ENCODE measurements at places on chromosomes 4 and X. TPM values are rescaled to one million over a fixed set of nuclear protein-coding genes. Genes with fewer than 3 reads are reported as not detected.
A peak's percentile ranks its signal among the peaks of the same experiment; 100 is the strongest.

GRCh38 chr4:29927895-29928294 is 792.3 kb upstream of the PCDH7 start:
- DNase-seq: no peak
- H3K27ac ChIP-seq: no peak overlapping the region
- no peak overlapping the region for H3K4me3 ChIP-seq

RNF212 gene
- total RNA-seq: 3.8 TPM

- H3K4me3 ChIP-seq: no peak within 1 kb of the TSS
- H3K4me1 ChIP-seq: peaks cover 5% of the 10 kb centered on the region
- H3K36me3 ChIP-seq: no peaks in the 10 kb centered on the region
- peak; percentile 35 for DNase-seq
Measured at GRCh38 chrX:107825698-107826237, at the start of gene MID2. Gene MID2 (plus strand): TSS chrX:107825866. CDS start chrX:107826427, 561 bp downstream.

RRH gene
- total RNA-seq: 0.64 TPM

GRCh38 chr4:115128037-115128436 is 14.6 kb upstream of the NDST4 start:
- no peaks in the 10 kb centered on the region for H3K36me3 ChIP-seq
- no peak for DNase-seq
- H3K4me1 ChIP-seq: no peaks in the 10 kb centered on the region
- H3K27me3 ChIP-seq: no peaks in the 10 kb centered on the region

RBM3 gene
- total RNA-seq: 200 TPM

UGT2A1 gene
- total RNA-seq: not detected

DNA sequence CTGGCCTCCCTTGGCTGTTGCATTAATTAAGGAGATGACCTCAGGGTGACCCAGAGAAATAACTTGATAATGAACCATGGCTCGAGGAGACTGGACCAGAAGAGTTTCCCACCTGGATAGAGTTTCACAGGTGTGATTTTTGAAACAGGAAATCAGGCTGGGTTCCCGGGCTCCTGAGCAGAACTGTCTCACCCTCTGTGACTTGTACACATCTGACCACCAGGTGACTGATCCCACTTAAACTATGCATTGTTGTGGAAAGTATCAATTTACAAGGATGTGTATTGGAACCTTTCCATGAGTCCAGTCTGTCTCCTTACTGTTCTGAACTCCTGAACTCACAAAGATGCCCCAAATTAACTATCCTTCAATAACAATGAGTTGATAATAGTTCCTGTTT is 220.3 kb downstream of the PTTG2 start:
- no peaks in the 10 kb centered on the region for H3K36me3 ChIP-seq
- no peak overlapping the region for H3K4me3 ChIP-seq
- H3K27me3 ChIP-seq: no peaks in the 10 kb centered on the region
- no peak for DNase-seq
- H3K27ac ChIP-seq: no peak overlapping the region

- no peak overlapping the region for H3K4me3 ChIP-seq
- no peaks in the 10 kb centered on the region for H3K4me1 ChIP-seq
- no peaks in the 10 kb centered on the region for H3K36me3 ChIP-seq
- H3K27me3 ChIP-seq: no peaks in the 10 kb centered on the region
- no peak for DNase-seq
Measured at GRCh38 chr4:21139327-21139726, 439.1 kb downstream of the PACRGL start.

GRCh38 chr4:38464328-38464727 is 199.7 kb upstream of the KLF3 start:
- H3K27me3 ChIP-seq: no peaks in the 10 kb centered on the region
- no peaks in the 10 kb centered on the region for H3K36me3 ChIP-seq
- no peak overlapping the region for H3K27ac ChIP-seq

GRCh38 chr4:40924096-40924792 is 174.5 kb downstream of the NSUN7 start:
- peak; percentile 66 for DNase-seq
- peaks cover 3% of the 10 kb centered on the region for H3K4me1 ChIP-seq
- no peak overlapping the region for H3K27ac ChIP-seq
- H3K36me3 ChIP-seq: no peaks in the 10 kb centered on the region
- no peak overlapping the region for H3K4me3 ChIP-seq

DNA sequence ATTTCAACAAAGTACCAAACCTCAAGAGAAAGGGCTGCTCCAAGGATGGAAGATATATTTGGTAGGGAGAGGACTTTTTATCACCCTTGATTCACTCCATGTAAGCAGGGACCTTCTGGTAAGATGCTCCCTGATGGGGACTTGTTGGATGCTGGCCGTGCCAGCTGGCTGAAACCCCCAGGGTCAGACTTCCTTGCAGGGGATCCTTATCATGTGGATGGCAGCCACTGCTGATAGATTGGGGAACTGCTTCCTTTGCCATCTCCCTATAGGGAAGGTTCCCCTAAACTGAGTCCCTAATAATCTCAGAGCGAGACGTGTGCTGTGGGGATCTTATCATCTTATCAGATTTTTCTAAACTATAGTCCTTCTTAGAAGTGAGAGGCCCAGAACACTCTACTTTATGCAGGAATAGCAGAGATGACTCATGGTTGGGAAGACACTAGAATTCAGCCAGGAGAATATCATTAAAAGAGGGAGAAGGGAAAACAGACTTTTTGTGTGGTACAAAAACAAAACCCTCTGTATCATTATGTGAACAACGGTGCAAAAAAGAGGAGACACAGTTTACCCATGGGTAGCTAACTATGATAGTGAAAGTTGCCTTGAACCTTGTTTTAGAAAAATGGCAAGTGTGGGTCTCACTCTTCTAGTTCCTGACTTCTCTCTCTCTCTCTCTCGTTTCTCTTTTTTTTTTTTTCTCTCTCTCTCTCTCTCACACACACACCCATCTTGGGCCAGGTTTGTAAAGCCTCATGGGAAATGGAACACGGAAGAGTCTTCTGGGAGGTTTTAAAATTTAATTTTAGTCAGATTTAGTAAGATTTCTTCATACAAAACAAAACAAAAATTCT is 16.1 kb downstream of the RHOH start:
- peak overlapping the region; percentile 73 for H3K27ac ChIP-seq
- no peak overlapping the region for H3K4me3 ChIP-seq
- H3K27me3 ChIP-seq: no peaks in the 10 kb centered on the region
- H3K4me1 ChIP-seq: peaks cover 94% of the 10 kb centered on the region

SSX3 gene
- not detected for total RNA-seq

GRCh38 chrX:79036157-79036880 is 91.1 kb downstream of the P2RY10 start:
- no peaks in the 10 kb centered on the region for H3K27me3 ChIP-seq
- H3K36me3 ChIP-seq: no peaks in the 10 kb centered on the region

CD40LG gene
- total RNA-seq: 0.30 TPM

DNA sequence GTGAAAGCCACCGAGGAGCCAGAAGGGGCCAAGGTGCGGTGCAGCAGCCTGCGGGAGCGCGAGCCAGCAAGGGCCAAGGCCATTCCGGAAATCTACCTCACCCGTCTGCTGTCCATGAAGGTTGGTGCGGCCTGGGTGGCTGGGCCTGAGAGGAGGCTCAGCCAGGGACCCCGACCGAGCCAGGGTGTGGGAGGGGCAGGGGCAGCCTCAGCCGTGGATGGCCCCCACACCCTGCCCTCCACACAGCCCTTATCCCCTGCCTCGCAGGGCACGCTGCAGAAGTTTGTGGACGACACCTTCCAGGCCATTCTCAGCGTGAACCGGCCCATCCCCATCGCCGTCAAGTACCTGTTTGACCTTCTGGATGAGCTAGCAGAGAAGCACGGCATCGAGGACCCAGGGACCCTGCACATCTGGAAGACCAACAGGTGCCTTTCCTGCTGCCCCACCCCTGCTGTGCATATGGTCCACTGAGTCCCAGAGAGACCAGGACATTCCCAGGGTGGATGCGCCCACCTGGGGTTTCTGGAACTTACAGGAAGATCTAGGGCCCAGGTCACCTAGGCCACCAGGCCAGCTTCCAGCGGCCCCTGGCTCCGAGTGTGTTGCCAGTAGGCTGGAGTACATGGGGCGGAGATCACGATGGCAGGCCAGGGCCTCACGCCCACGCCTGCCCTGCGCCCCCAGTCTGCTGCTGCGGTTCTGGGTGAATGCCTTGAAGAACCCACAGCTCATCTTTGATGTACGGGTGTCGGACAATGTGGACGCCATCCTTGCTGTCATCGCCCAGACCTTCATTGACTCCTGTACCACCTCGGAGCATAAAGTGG is 3.4 kb upstream of the SRPK3 start:
- H3K27ac ChIP-seq: no peak overlapping the region
- H3K27me3 ChIP-seq: no peaks in the 10 kb centered on the region
- no peak for DNase-seq
- no peak overlapping the region for H3K4me3 ChIP-seq
- H3K4me1 ChIP-seq: no peaks in the 10 kb centered on the region

TIGD4 gene
- total RNA-seq: 0.36 TPM

SPIN3 gene
- 19.4 TPM for total RNA-seq

IQCM gene
- total RNA-seq: not detected

DNA sequence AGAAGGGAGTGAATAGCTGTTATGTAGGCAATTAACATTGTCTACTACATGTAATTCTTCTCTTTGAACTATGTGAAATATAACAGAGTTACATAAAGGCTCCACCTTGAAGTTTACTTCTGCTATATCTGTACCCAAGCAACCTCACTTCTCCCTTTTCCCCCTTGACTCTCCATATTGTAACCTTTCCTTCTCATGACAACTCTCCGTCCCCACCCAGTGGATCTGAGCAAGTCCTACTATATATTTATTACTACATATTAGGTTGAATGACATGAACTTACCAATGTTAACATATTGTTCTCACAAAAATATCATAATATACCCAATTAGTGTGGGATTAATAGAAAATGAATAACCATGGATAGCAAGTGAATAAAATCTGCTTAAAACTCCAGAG is 93.2 kb upstream of the ATP8A1 start:
- H3K4me3 ChIP-seq: no peak overlapping the region
- peak; percentile 60 for DNase-seq
- no peak overlapping the region for H3K27ac ChIP-seq

PAK3 gene
- total RNA-seq: not detected

ETDA gene
- total RNA-seq: not detected

- no peak overlapping the region for H3K27ac ChIP-seq
- H3K36me3 ChIP-seq: no peaks in the 10 kb centered on the region
- DNase-seq: no peak
- no peaks in the 10 kb centered on the region for H3K27me3 ChIP-seq
- no peaks in the 10 kb centered on the region for H3K4me1 ChIP-seq
- no peak overlapping the region for H3K4me3 ChIP-seq
Measured at GRCh38 chr4:149754526-149754925, 61.1 kb downstream of the IQCM start.

MAGED4 gene
- total RNA-seq: 8.6 TPM

SHROOM3 gene
- total RNA-seq: 1.1 TPM

BEX1 gene
- total RNA-seq: 0.39 TPM

GJB1 gene
- total RNA-seq: not detected

COL25A1 gene
- total RNA-seq: not detected

DNA sequence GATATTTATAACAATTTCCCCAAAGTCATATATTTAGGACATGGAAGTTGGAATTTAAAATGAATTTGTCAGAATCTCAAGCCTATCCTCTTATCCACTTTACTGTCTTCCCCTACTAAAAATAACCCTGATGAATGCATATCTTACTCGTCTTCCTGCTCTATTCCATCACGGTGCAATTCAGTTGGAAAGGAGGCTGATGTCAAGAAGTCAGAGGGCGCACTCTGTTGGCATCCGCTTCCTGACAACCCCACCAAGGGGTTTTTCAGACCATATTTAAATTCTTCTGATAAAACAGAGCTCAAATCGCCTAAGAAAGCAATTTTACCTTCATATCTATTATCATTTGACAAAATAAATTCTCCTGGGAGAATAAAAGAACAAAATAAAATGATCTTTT is 233.5 kb downstream of the ARHGAP24 start:
- H3K27ac ChIP-seq: peak overlapping the region; percentile 77
- peaks cover 47% of the 10 kb centered on the region for H3K4me1 ChIP-seq
- H3K4me3 ChIP-seq: no peak overlapping the region
- H3K36me3 ChIP-seq: peaks cover 5% of the 10 kb centered on the region
- H3K27me3 ChIP-seq: no peaks in the 10 kb centered on the region

DNA sequence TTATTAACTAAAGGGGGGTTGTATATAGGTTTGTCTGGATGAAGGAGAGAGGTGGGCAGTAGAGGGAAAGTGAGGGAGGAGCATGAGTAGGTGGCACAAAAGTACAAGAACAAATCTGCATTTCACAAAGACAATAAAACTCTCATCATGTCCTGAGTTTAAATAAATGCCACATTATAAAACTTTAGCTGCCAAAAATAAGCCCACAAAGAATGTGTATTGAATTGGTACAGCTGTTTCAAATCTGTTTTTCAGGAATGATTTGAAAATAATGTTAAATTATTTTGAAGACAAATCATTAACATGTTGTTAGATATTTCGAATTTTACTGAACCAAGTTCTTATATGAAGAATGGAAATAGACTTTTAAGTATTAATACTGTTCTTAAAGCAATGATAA is 5.8 kb downstream of the CNKSR2 start:
- H3K4me1 ChIP-seq: peaks cover 15% of the 10 kb centered on the region
- H3K27ac ChIP-seq: no peak overlapping the region
- no peaks in the 10 kb centered on the region for H3K36me3 ChIP-seq

GRCh38 chr4:177229331-177229730 is 80.3 kb upstream of the NEIL3 start:
- H3K4me3 ChIP-seq: no peak overlapping the region
- no peak overlapping the region for H3K27ac ChIP-seq
- no peak for DNase-seq
- no peaks in the 10 kb centered on the region for H3K4me1 ChIP-seq
